Choroid plexus epithelial cell (primary cell): ENCODE measurements at places on chromosomes 5 and 9.

DNA sequence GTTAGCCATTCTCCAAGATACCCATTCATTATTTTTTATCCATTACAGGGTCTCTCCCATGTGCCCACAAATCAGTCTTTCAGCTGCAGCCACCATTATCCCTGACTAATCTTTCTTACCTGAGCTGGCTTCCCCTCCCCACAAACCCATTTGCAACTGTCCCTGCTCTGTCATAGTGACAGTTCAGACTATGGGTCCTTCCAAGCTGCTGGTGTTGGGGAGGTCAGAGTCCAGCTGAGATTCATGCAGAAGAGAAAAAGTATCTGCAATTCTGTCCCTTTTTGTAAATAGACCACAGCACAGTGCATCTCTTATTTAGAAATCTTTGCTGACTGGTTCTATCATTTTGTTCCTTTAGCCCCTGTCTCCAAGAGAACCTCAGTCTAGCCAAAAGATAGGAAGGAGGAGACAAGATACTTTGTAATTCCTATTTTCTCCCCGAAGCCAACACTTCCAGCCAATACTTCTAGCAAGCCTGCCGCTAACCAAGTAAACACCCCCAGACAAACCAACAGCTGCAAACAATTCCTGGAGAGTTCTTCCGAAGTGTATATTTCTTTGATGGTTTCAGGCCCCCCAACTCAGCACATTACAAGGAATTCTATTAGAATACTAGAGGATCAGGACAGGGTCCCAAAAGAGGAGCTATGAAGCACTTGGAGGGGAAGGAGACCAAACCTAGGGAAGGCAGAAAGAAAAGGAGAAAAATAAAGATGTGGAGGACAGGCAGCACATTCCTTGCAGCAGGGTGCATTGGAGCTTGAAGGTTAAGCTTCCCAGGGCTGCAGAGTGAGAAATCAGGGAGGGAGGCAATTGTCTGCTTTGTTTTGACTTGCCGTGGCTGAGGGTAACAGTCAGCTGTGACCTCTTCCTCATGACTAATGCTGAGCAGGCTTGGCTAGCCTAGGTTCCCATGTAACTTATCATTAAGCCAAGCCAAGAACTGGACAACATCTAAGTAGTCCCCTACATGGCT lies 148.5 kb downstream of the SGCD start:
- peak; percentile 78 for DNase-seq

- DNase-seq, result no peak
Measured at GRCh38 chr9:114898741-114899140, 31.6 kb downstream of the TNFSF8 start.

DNA sequence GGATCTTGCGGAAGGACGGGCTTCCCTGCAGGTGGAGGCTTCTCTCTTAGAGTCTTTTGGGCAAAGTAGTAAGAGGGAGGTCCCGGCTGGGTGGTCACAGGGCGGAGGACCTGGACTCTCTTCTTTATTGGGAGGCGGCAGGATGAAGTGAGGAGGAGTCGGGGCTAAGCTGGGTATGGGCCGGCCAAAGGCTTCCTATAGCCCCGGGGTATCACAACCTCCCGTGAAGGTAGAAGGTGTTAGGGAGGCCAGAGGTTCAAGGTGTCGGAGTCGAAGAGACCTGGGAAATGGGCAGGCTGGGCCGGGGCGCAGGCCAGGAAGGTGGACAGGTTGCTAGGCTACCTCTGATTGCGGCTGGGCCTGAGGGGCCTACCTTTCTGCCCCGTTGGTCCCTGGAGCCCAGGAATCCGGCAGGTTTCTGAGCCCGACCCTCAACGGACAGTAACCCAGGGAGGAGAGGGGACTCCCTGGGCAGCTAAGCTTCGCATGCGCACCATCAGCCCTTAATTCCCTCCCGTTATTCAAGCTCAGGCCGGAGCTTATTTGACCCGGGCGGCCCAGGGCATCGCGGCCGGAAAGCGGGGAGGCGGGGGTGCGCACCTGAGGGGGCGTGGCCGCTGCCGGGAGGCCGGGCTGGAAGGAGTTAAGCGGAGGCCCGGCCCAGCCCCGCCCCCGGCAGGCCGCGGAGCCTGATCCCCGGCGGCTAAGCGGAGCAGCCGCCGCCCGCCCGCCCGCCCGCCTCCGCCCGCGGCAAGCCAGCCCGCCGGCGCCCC lies at the start of gene TESK1:
TSS of gene TESK1 (plus strand) at position 685 of the 773 bp plus-strand sequence. CDS start 358 bp downstream, outside the sequence.
- DNase-seq, result peak; percentile 62

DNA sequence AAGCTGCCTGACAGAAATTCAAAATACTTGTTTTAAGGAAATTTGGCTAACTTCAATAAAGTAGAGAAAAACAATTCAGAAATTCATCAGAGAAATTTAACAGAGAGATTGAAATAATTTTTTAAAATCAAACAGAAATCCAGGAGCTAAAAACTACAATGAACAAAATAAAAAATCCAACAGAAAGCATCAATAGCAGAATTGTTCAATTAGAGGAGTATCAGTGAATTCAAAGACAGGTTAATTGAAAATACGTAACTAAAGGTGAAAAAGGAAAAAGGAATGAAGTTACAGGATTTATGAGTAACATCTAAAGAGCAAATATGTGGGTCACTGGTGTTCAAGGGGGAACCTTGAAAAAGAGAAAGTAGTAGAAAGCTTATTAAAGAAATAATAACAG lies 36.8 kb downstream of the FANCC start:
- no peak for DNase-seq

GRCh38 chr9:438066-438465 lies 223.4 kb downstream of the DOCK8 start:
- DNase-seq, result peak; percentile 32

- DNase-seq, result no peak
Measured at GRCh38 chr9:132384376-132384775, 22.3 kb downstream of the TTF1 start.

DNA sequence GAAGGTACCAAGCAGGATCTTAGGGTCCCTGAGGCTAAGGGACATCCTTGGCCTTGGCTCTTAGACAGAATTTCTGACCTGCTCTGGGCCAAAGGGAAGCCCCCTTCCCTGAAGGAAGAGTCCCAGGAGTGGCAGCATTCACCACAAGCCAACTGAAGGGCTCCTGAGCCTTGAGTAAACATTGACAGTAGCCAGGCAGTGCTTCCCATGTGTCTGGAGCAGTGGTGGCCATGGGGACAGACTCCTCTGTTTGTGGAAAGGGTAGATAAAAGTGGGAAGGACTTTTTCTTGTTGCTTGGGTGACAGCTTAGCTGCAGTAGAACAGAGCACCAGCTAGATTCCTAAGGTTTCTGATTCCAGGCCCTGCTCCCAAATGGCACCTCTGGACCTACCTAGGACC lies 61.4 kb upstream of the VLDLR start:
- no peak for DNase-seq

GRCh38 chr9:115923903-115924668 lies 229.5 kb upstream of the PAPPA start:
- peak; percentile 98 for DNase-seq

DNA sequence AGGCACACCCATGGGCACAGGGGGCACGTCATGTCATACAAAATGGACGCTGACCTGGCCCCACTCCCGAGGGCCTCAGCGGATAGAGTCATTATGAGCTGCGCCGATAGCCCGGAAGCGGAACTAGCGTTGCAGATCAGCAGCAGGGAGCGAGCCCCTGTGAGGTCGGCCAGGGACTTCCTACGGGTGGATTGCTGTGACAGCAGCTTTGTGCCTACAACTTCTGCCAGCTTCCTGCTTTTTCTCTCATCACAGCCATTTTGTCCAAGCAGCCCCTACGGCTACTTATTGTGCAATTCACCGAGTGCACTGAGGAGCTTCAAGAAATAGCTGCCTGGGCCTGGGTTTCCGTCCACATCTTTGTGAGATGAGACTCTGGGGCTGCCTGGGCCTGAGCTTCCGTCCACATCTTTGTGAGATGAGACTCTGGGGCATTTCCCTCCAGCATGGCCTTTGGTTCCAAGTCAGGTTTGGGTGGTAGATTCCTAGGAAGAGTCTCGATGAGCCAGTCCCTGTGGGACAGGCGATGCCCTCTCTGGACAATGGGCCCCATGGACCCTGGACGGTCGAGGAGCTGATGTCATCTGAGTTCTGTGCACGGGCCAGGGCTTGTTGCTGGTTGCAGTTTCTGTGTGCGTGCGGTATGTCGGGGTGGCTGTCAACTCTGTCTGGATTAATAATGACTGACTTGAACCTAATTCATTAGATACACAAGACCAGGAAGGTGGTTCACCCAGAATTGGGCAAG lies 67.0 kb upstream of the GNE start:
- DNase-seq, result no peak

GRCh38 chr5:143133721-143134120 lies 269.8 kb downstream of the NR3C1 start:
- no peak for DNase-seq

DNA sequence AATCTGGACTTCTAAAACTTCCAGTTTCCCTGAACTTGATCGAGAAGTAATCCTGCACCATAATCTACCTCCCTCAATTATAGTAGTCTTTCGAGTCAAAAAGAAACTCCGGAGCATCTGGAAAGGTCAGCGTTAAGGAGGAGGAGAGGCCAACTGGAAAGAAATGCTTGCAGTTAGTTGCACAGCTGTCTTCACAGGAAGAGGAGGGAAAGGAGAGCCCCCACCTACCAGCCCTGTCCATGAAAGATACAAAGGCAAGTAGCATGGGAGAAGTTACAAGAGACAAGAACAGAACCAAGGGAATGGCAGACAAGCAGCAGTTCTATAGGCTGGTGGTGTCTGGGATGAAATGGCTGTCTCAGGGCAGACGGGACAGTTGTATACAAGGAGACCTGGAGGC lies 170.6 kb downstream of the RAB3C start:
- no peak for DNase-seq

GRCh38 chr9:106622164-106622487 lies 240.8 kb upstream of the ZNF462 start:
- DNase-seq, result no peak

DNA sequence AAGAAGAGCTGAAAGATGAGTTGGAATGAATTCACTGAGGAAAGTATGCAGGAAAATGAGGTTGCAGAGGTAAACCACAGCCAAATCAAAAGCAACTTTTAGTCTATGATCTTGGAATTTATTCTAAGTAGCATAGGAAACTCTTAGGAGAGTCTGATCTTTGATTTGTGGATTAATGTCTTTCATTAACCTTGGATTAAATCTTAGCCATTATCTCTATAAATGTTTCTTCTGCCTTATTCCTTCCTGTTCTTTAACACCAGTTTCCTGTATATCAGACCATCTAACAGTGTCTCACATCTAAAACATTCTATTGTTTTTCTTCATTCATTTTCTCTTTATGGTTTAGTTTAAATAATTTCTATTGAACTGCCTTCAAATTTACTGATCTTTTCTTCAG lies 187.2 kb upstream of the ANKRD55 start:
- no peak for DNase-seq

- DNase-seq, result no peak
Measured at GRCh38 chr5:16076657-16077056, 102.9 kb downstream of the MARCHF11 start.
